8988T (cell line): ENCODE measurements at places on chromosomes 7 and 10.

DNA sequence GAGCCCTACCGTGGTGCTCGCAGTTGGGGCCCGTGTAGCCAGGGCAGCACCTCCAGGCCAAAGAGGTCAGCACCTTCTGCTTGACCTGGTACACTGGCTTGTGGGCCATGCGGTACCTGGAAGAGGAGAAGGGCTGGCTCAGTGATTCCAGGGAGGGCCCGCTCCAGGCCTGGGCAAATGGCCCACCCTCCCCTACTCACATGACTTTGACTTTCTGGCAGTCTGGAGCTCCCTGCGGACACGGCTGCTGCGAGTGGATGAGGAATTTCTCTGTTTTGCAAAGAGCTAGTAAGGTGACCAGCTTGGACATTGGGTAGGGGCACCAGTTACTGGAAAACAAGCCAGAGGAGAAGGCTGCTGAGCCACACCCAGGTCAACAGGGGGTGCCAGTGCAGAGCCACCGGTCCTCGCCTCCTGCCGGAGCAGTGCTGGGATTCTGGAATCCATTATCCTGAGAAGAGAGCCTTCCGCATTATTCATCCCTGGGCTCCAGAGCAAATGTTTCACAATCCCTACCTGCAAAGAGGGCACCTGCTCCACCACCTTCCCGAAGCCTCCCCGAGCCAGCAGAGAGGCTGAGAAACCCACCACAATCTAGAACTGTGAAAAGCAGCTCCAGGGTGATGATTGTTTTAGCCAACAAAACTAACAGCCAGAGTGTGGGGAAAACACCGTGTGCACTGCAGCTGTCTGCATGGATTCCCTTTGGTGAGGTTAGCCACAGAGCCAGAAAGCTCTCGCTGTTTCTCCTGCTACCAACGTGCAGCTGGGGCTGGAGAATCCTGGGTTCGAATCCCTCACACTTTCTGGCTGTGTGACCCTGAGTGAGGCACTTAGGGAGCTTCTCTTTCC, 11.8 kb downstream of the MMRN2 start:
- DNase-seq = no peak

GRCh38 chr7:115009139-115009538, 87.2 kb downstream of the MDFIC start:
- no peak for DNase-seq

DNA sequence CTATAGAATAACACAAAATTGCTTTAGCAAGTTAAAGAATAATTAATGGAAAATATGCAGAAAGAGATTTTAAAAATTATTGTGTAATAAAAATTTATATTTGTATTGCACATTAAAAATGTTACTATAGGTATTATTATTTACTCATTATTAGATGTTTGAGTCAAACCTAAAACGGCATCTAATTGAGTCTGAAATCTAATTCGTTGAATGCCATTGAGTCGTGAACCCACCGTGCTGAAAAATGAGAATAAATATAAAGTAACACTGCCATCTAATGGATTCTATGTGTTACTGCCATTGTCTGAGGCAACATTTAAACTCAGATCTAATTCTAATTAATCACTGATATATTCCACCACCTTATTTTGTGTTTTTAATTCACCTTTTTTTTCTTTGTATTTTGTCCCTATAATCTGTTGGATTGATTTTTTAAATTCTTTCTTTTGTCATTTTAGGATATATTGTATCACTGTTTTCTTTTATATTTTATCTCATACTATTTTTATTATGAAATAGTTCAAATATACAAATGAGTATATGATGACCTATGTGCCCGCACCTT, 62.2 kb downstream of the SAMD9 start:
- DNase-seq = no peak

- no peak for DNase-seq
These were observed 24.9 kb downstream of the CYP17A1 start for GRCh38 chr10:102812231-102812876.
